ENCODE measurements at places on chromosomes 16 and 17.

DNA sequence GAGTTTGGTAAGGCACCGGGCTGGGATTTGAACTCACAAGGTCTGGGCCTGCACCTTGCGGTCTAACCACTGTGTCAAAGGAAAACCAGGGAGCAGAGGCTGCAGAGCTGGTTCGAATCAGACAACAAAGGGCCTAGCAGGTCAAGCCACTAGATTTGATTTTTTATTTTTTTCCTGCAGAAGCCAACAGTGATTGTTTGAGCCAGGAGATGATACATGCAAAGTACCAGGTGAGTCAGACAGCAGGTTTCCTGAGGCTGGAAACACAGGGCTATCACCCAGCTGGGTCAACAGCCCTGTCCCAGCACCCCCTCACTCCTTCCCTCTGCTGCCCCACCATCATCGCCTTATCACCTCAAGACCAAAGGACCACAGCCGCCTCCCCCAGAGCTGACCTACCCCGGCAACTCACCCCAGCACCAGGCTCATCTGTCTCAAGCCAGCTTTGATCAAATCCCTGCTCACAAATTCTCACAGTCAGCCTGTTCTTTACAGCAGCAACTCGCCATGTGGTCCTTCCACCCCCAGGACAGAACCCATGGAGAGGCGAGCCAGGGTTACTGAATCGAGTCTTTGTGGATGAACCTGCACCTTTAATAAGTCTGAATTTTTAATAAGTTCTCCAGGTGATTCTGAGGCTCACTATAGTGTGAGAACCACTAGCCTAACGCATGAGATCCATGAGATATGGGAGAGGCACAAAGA, 13.0 kb upstream of the KRT19 start:
- no peak for DNase-seq

- DNase-seq = no peak
Observed at GRCh38 chr17:13775450-13775849, 173.7 kb upstream of the HS3ST3A1 start.

DNA sequence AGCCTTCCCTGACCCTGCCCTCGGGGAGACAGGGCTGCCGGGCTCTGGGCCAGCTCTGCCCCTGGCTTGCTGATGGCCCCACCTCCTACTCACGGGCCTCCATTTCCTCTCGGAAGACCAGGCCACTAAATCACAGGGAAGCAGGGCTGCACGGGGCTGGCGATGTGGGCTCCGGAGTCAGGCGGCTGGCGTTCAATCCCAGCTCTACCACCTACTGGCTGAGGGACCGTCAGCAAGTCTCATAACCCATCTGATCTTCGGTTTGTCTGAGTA, 113.4 kb downstream of the AMFR start:
- no peak for DNase-seq

GRCh38 chr17:77774182-77774581, 184.3 kb upstream of the TNRC6C start:
- DNase-seq = no peak

DNA sequence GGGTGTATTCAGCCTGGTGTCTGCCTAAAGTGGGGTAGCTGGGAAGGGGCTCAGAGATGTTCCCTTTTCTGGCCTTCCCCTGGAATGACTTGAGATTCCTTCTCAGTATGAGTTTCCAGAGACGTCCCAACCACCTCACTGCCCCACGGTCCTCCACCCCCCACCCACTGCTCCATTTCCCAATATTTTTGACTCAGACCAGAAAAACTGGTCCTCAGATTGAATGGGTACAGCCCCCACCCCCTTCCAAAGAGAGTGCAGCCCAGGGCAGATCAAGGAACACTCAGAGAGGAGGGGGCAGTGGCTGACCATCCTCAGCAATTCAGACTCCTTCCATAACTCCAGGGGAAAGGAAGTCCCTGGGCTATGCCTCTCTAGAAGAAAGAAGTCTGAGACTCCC, 3.2 kb downstream of the ACLY start:
- no peak for DNase-seq

DNA sequence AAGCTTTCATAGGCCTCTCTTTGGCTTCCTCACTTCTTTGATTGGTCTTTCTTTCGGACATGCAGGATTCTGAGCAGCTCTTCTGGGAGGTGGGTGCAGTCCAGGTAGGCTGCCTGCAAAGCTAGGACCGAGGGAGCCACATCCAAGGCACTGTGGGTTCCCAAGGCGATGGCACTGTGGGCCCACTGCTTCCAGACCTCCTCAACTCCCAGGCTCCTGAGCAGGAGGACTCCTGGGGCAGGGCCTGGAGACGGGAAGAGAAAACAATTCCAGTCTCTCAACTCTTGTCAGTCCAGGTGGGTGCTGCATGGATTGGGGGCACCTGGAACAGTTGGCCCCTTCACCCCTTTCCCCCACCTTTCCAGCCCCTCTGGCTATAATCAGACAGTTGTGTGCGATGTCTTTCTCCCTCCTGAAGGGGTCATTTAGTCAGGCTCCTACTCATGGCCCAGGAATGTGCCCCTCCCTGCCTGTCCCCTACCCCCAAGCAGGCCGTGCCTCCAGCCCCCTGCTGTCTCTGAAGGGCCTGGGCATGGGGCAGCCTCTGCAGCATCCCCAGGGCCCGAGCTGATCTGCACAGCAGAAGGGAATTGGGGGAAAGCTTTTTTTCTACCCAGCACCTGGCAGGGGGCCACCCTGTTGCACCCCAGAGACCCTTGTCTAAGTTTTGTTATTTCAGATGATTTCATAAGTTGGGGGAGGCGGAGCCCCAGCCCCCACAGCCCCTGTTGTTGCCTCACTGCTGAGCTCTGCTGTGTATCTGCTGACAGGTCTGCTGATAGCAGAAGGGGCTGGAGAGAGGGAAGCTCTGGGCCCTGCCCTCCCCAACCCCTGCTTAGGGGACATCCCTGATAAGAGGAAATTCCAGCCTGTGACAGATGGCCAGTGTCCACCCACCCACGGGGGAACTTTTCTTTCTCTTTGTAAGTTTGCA, 330.3 kb downstream of the SEC14L1 start:
- DNase-seq = no peak

DNA sequence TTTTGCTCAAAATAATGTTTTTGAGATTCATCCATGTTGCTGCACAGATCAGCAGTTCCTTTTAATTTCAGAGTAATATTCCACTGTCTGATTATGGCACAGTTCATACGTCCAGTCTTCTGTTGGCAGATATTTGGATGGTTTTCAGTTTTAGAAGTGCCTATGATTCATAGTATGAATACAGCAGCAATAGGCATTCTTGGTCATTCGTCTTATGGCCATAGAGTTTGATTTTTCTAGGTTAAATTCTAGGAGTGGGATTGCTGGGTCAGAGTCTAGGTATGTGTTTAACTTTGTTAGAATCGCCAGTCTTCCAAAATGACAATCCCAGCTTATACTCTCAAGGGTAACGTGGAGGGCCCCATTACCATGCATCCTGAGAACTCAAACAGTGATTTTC, 11.5 kb upstream of the IL34 start:
- no peak for DNase-seq

DNA sequence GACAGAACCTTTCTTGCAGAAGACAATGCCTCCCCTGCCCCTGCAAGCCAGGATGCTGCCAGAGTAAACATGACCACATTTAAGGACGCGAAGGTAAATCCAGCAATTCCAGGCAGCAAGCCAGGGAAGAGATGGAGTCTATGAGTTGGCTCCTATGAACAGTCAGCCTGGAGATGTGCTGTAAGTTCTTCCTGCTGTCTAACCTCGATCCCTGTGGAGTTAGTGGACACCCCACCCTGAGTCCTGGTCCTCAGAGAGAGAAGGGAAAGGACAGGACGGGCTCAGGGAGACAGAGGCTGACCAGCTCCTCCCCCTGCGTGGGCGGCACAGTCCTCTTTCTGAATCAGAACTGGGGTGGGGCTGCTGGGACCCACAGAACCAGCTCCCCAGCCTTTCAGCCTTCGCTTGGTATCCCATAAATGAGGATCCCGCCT, 24.9 kb downstream of the CDC42EP4 start:
- no peak for DNase-seq

DNA sequence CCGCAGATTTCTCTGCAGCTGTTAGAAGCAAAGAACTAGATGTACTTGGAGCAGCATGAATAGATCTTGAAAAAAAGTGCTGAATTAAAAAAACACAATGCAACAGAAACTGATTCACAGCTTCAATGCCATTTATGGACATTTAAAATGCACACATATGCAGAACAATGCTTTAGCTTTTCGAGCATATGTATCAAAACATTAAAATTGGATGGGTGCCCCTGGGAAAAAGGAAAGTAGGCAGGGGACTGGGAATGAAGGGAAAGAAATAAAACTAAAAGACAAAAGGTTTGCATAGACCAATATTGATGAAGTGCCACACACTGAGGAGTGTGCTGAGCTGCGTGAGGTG, 5.0 kb downstream of the KCTD13 start:
- no peak for DNase-seq

GRCh38 chr17:42441371-42442195, 17.1 kb upstream of the ATP6V0A1 start:
- DNase-seq = no peak

Data from ecto neural progenitor cell (in vitro differentiated cells).